Activated T-helper 1 cell treated with anti-CD3 and anti-CD28 coated beads, Interleukin-2, amount 50 U/mL, for 16 hours (primary cell): ENCODE measurements at places on chromosomes 5 and 9.

DNA sequence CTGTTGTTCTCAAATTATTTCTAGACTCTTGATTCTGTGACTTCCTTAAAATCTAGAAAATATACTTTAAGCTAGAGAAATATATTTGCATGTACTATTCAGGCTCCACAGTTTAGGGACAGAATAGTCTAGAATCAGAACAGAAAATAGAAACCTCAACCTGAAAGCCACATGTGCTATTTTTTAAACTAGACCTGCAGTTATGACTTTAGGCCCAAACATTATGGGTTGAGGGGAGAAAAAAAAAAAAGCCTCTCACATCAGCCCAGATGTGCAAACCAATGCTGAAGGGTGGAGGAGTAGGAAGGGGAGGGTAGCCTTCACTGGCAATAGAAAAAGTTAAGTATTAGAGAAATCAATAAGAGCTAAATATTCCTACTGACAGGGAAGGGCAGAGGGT is 35.7 kb downstream of the ELL2 start:
- DNase-seq, result no peak

DNA sequence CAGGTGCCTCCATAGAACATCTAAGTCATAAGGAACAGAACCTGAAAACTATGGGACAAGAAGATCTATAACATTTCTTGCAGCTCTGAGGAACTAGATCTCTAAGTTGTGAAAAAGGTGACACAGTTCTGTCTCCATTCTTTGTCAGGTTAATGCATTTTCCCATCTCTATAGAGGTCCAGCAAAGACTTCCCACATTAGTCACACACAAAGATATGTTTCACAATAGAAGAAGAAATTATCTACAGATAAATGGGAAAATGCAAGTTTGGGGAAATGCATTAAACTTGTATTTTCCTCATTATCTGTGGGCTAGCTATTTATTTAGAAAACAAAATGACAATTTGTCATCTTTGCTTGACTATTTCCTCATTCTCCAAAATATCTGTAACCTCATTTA is 458.6 kb upstream of the PAPPA start:
- no peak for DNase-seq

- DNase-seq, result no peak
Observed at GRCh38 chr9:94690344-94690743, 36.2 kb upstream of the AOPEP start.

- DNase-seq, result no peak
Observed at GRCh38 chr5:135367076-135367475, 32.0 kb downstream of the MACROH2A1 start.

DNA sequence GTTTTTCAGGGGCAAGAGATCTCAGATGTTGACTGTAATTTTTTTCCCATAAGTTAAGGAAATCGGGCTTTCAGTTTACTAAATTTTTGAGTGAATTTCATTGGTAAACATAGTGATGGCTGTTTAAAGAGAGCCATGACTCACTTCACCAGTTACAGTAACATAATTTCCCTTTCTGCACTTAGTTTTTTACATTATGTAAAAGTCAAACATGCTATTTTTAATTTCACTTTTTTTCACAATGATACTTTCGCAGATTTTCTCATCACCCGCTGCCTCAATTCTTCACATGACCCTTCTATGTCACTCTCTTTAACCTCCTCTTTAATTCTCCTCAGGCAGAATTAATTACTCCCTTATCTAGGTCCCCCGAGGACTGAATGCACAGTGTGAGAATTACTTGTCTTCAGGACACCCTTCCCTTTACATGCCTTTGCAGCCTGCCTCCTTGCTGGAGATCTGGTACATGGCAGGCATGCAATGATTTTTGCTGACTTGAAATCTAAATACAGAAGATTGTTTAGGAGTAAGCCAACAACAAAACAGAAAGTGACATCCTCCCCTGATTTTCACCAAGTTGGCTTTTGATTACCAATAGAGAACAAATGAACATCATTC is 217.5 kb upstream of the S1PR3 start:
- DNase-seq, result no peak

DNA sequence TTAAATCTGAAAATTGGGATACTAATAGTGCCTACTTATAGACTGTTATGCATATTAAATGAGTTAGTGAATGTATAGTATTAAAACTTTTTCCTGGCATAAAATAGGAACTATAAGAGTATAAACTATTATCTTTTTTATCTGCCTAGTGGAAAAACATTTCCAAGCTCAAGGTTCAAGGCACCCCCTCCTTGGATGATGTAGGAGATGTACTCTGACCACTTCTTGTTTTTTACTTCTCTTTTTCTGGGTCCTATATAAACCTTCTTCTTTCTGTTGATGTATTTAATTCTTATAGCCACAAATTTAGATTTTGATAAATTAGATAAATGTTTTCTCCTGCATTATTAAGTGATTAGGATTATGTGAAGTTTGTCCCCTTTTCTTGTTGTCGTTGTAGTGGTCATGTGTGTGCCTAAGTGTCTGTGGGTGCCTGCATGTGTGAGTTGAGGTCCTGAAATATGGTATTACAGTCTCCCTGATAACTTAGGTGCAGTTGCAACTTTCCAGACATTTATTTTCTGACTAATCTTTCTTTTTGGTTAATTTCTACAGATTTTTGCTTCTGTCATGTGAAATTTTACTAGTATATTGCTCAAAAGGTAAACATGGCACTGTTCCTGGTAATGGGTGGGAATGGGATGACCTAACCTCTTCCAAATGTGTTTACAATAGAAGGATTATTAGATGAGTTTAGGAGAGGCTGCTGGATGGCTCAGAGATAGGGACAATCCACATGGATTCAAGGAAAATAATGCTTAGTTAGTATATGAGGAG is 160.8 kb upstream of the CDKN2B start:
- no peak for DNase-seq

GRCh38 chr5:128036950-128037349 is 46.6 kb upstream of the SLC12A2 start:
- DNase-seq, result no peak

- no peak for DNase-seq
Observed at GRCh38 chr5:95823738-95824609, 1.4 kb upstream of the GLRX start.

- DNase-seq, result no peak
Observed at GRCh38 chr9:6781476-6781875, 23.7 kb downstream of the KDM4C start.

DNA sequence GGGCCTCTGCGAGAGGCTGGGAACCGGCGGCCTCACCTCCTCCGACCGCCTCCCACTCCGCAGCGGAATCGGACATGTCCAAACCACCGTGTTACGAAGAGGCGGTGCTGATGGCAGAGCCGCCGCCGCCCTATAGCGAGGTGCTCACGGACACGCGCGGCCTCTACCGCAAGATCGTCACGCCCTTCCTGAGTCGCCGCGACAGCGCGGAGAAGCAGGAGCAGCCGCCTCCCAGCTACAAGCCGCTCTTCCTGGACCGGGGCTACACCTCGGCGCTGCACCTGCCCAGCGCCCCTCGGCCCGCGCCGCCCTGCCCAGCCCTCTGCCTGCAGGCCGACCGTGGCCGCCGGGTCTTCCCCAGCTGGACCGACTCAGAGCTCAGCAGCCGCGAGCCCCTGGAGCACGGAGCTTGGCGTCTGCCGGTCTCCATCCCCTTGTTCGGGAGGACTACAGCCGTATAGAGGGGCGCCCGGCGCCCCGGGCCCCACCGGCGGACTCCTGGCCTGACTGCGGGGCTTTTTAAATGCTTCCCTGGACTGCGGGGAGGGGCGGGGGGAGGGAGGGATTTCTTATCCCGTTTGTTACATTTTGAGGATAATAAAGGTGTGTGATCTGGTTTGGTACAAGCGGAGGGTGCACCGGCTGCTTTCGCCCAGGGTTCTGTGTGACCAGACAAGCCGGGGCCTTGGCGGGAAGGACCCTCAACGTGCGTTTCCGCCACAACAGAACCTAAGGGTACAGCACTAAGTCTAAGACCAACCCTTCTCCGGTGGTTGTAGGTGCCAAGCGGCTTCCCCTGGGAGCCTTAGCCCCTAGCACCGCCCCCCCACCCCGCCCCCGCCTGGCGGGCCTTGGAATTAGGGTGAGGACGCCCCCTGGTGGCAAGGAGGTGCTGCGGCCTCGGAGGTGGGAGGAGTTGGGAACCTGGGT is 9.3 kb downstream of the PRR7 start:
- DNase-seq, result peak; percentile 93

DNA sequence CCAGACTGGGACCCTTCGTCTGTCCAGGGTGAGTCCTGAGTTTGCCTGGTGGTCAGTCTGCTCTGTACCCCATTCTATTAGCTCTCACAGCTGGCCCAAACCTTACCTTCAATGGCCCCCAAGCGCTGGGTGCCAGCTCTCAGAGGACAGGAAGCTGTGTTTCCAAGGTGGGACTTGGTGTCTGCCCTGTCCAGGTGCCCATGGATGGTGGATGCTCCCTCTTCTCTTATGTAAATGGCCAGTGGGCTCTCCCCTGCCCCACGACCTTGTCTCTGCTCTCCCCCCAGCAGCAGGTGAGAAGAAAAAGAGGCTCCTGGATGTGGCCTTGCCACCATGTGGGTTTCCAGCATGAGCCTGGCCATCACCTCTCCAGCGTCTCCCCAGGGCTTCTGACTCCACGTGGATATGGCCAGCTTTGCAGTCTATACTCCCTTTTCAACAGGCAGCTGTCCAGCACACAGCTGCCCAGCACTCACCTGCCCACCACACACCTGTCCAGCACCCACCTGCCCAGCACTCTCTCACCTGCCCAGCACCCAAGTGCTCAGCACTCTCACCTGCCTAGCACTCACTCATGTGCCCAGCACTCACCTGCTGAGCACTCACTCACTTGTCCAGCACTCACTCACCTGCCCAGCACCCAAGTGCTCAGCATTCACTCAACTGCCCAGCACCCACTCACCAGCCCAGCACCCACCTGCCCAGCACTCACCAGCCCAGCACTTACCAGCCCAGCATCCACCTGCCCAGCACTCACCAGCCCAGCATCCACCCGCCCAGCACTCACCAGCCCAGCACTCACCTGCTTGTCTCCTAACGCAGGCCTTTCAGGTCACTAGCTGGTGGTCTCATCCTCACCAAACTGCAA is 136.2 kb upstream of the IRX2 start:
- no peak for DNase-seq

- DNase-seq, result no peak
Observed at GRCh38 chr5:9094582-9094981, 451.3 kb downstream of the SEMA5A start.

GRCh38 chr9:91515074-91515687 is 91.5 kb upstream of the NFIL3 start:
- DNase-seq, result no peak

- no peak for DNase-seq
Observed at GRCh38 chr5:87079219-87079618, 188.5 kb upstream of the RASA1 start.

DNA sequence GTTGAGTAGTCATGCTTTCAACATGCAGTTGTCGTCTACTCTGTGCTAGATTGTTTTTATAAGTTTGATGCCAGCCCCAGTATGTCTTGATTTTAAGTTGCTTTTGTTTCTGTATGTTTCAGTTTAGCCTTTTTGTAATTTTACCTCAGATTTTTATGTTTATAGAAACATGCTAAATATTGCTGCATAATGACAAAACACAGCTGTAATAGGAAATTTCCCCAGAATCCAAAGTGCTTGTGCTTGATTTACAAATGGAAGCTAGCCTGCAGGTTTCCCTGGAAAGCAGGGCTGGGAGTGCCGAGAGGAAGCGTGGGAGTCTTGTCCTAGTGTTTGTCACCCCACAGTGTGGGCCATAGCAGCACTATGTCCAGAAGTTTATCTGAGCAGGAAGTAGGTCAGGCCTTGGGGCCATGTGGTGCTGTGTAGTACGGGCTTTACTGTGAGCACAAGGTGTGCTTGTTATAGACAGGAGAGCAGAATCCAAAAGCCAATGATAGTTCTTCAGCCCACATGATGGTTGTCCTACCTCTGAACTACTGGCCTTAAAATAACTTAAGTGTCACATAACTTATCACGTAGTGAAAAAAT is 100.0 kb upstream of the NREP start:
- DNase-seq, result no peak

DNA sequence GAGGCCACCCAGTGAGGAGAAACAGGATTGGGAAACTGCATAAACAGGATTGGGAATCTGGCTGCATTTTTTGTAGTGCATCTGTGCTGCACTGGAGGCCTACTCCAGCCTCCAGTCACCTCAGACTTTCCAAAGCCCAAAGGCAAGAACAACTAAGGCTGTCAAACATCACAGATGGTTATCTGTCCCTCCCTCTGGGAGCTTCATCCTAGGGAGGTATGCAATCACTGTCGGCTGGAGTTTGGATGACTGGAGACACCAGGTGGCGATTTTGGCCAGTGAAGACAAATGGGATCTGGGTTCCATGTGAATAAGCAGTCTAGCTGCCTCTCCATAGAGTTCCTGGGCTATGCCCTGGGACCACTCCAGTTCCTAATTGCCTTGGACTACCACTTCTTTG is 9.3 kb upstream of the SPINK13 start:
- no peak for DNase-seq

DNA sequence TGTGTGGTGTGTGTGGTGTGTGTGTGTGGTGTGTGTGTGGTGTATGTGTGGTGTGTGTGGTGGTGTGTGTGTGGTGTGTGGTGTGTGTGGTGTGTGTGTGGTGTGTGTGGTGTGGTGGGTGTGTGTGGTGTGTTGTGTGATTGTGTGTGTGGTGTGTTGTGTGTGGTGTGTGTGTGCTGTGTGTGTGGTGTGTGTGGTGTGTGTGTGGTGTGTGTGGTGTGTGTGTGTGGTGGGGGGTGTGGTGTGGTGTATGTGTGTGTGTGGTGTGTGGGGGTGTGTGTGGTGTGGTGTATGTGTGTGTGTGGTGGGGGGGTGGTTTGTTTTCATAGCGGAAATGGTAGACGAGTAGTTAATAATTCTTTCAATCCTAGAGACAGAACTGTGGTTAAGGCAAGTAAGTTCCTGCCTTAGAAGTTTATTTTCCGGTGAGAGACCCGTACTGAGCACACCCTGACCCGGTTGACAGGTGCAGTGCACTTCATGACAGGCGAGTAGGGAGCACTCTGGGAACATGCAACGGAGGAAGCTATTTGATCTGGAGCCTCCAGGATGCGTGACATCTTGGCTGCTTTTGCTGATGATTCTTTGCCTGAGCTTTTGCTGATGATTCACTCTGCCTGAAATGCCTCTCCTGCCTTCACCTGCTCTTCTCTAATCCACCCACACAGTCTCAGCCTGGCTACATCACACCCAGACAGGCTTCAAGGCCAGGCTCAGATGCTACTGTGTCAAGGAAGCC is 21.7 kb upstream of the FAT2 start:
- DNase-seq, result no peak

GRCh38 chr5:151477101-151477500 is 29.7 kb downstream of the SLC36A1 start:
- DNase-seq, result no peak

DNA sequence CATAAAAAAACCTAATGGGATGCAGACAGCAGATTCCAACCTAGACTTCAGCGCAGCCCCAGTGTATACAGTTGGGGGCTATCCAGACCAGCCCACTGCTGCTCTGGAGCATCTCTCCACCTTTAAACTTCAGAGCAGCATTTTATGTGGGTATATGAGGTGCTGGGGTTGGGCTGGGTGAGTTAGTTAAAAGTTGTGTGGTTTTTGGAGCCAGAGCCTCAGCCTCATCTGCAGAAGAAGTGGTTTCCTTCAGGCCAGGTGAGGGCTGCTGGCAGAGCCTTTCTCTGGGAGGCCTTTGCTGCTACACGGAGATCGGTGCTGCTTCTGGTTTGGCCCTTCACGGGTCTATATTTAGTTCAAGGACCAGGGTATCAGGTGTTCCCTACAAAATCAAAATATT is 228.3 kb downstream of the PDZD2 start:
- no peak for DNase-seq

- no peak for DNase-seq
Observed at GRCh38 chr5:2335125-2335732, 416.2 kb downstream of the IRX2 start.
